ENCODE measurements at places on chromosomes 13 and 19.

- DNase-seq = no peak
These were observed 805.6 kb upstream of the ARGLU1 start for GRCh38 chr13:107373551-107373950.

GRCh38 chr19:57587529-57587928, 3.6 kb downstream of the ZIK1 start:
- no peak for DNase-seq

- DNase-seq = no peak
These were observed 9.9 kb downstream of the SERTM1 start for GRCh38 chr13:36683701-36684100.

GRCh38 chr19:13995017-13995728, 10.9 kb downstream of the RFX1 start:
- DNase-seq = no peak

GRCh38 chr19:17599780-17600179, 44.3 kb downstream of the COLGALT1 start:
- DNase-seq = no peak

- no peak for DNase-seq
These were observed 575 bp upstream of the ZNF556 start for GRCh38 chr19:2866495-2867024.

GRCh38 chr19:15247107-15248014, 15.1 kb upstream of the EPHX3 start:
- DNase-seq = no peak

GRCh38 chr19:10817291-10818038, 18.5 kb downstream of the TMED1 start:
- DNase-seq = no peak

GRCh38 chr13:40980461-40980860, 38.7 kb downstream of the ELF1 start:
- DNase-seq = no peak

All from activated T-cell treated with anti-CD3 and anti-CD28 coated beads for 48 hours (primary cell).